ENCODE measurements at places on chromosomes 2 and 18. TPM values are rescaled to one million over a fixed set of nuclear protein-coding genes. Genes with fewer than 3 reads are reported as not detected.

DNA sequence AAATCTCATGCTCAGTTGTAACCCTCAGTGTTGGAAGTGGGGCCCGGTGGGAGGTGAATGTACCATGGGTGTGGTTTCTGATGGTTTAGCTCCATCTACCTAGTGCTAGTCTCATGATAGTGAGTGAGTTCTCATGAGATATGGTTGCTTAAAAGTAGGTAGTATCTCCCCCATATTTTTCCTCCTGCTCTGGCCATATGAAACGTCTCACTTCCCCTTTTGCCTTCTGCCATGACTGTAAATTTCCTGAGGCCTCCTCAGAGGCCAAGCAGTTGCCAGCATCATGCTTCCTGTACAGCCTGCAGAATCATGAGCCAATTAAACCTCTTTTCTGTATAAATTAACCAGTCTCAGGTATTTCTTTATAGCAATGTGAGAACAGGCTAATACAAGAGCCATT is 62.8 kb upstream of the RNF152 start:
- no peak for DNase-seq
- no peaks in the 10 kb centered on the region for H3K27me3 ChIP-seq
- H3K4me3 ChIP-seq: no peak overlapping the region
- H3K4me1 ChIP-seq: peaks cover 8% of the 10 kb centered on the region

Gene CDK5R2
- not detected for total RNA-seq

DNA sequence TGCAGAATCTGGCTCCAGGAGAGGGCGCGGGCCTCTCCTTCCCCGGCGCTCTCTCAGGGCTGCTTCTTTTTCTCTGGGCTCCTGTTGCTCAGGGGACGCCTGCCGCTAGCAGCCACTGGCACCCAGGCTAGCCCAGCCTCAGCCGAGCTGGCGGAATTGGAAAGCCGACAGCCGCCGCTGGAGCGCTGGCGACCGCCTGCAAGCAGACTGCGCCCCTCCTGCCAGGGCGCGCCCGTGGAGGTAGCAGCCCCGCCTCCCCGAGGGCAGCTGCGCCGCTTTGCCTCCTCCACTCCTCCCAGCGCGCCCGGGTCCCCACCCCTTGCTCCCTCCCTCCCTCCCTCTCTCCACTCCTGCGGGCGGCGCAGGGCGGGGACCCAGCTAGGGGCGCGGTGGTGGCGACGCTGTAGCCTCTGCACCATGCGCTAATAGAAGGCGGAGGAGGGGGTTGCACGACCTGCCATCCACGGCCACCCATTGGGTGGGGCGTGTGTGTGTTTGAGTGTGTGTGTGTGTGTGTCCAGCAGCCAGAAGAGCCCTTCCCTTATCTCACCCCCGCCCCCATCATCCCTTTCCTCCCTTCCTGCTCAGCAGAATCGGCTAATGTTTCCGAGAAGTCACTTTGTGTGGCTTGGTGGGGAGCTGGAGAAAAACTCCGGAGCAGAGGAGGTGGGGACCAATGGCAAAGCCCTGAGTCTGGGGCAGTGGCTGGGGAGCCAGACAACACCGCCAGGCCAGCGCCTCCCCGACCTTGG is at the start of gene SCN9A:
Gene SCN9A (minus strand): TSS at position 209 of the 752 bp plus-strand sequence. CDS start 64,188 bp downstream, outside the sequence.
- no peaks in the 10 kb centered on the region for H3K36me3 ChIP-seq
- no peaks in the 10 kb centered on the region for H3K27me3 ChIP-seq
- H3K27ac ChIP-seq: peak within 1 kb of the TSS; percentile 66
- peak within 1 kb of the TSS; percentile 68 for H3K4me3 ChIP-seq

DNA sequence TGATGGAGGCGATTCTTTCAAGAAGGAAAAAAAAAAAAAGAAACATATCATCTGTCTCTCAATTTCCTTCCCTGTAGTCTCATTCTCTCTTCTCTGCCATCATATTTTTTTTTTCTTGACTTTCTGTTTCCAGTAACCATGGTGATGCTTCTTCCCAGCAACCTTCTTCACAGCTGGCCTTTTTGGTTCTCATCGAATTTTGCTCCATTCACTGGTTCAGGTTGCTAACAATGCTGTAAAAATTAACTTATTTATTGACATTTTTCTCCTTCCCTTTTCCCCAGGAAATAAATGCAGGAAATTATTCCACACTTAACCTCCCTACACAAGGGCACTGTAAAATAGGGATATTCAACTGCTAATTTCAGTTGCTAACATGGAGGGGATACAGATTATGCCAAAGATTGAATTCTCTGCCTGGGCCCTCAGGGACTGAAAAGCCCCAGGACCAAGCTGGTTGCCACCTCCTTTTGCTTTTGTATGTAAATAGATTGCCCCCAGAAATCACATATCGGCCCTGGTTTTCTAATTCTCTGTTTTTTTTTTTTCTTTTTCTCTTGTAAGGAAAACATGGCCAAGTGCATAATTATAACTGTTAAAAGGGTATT is 154.7 kb downstream of the MAP2 start:
- DNase-seq: no peak
- H3K36me3 ChIP-seq: no peaks in the 10 kb centered on the region
- no peak overlapping the region for H3K27ac ChIP-seq
- H3K4me1 ChIP-seq: no peaks in the 10 kb centered on the region
- no peaks in the 10 kb centered on the region for H3K27me3 ChIP-seq

Gene TNS1
- total RNA-seq: 505 TPM

Gene ARHGEF33
- 1.5 TPM for total RNA-seq

Gene NIF3L1
- total RNA-seq: 20.5 TPM

DNA sequence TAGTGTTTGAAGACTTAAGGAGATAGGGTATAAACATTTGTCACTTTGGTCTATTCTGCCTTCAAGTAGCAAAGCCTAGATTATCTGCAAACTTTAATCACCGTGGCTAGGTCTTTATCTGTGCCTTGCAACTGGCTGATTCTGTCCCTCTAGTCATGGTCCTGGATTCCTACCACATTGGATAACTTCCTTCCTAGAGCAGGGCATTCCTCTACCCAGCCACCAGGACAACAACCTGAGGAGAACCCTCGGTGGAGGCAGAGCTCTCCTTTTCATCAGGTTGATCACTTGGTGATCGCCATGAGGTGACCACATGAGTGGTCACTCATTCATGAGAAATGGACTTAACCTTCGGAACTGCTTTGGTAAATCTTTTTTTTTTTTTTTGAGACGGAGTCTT is 25.3 kb upstream of the PTPRM start:
- H3K4me1 ChIP-seq: no peaks in the 10 kb centered on the region
- H3K27me3 ChIP-seq: no peaks in the 10 kb centered on the region
- H3K36me3 ChIP-seq: no peaks in the 10 kb centered on the region
- no peak overlapping the region for H3K27ac ChIP-seq

- no peaks in the 10 kb centered on the region for H3K36me3 ChIP-seq
- DNase-seq: peak; percentile 41
- H3K4me1 ChIP-seq: peaks cover 9% of the 10 kb centered on the region
- H3K27ac ChIP-seq: peak overlapping the region; percentile 13
Measured at GRCh38 chr2:56522605-56523089, 338.9 kb downstream of the CCDC85A start.

GRCh38 chr2:194327196-194327888 is 1329.7 kb upstream of the SLC39A10 start:
- no peak for DNase-seq
- H3K27me3 ChIP-seq: no peaks in the 10 kb centered on the region
- H3K4me3 ChIP-seq: no peak overlapping the region
- no peak overlapping the region for H3K27ac ChIP-seq
- H3K36me3 ChIP-seq: no peaks in the 10 kb centered on the region
- H3K4me1 ChIP-seq: no peaks in the 10 kb centered on the region

DNA sequence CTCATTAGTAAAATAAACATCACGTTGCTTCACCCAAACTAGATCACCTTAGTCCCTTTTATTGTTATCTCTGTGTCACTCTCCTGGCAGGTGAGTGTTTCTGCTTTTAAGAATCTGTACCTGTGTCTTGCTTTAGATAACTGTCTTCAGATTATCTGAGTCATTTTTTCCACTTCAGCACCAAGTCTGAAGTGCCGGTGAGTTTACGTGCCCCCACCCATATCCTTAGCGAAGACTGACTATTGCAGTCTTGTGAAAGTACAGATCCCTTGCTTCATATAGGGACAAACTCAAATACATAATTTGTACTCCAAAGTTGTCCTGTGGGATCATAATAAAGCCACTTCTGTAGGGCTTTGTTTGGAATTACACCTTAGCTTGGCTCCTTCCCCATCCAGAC is 41.1 kb downstream of the SCN2A start:
- no peak overlapping the region for H3K27ac ChIP-seq
- H3K27me3 ChIP-seq: no peaks in the 10 kb centered on the region
- no peaks in the 10 kb centered on the region for H3K36me3 ChIP-seq
- no peak for DNase-seq

Gene CCDC74B
- total RNA-seq: 7.2 TPM

All from lower lobe of right lung (tissue), 2 donors.